ENCODE measurements at places on chromosomes 5 and 9.

DNA sequence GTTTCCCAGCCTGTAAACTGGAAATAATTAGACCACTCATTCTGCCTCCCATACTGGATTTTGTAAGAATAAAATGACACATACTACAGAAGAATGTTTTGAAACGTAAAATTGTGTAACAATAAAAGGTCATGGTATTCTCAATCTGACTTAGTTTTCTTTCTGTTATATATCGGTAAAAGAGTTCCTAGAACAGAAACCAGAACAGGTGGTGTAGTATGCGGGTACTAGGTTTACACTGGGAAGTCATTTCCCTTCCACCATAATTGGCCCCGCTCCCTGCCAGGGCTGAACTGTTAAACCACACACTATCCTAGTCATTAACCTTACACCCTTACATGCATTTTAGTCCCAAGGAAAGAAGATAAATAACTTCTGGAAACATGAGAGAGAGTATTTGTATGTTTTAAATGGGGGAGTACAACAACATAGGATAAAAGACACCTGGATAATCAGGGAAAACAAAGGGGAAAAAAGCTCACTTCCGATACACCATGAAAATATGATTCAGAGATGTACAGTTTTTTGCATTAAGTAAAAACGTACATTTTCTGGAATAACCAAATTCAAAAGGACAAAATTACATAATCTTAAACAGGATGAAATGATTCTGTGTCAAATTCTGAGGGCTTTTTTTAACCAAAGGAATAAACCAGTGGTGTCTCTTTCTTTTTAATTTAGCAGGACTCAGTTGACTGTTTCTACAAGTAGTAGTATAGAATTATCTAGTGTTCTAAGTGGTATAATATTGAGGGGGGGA lies 199.7 kb downstream of the GLIS3 start:
- no peak for DNase-seq

DNA sequence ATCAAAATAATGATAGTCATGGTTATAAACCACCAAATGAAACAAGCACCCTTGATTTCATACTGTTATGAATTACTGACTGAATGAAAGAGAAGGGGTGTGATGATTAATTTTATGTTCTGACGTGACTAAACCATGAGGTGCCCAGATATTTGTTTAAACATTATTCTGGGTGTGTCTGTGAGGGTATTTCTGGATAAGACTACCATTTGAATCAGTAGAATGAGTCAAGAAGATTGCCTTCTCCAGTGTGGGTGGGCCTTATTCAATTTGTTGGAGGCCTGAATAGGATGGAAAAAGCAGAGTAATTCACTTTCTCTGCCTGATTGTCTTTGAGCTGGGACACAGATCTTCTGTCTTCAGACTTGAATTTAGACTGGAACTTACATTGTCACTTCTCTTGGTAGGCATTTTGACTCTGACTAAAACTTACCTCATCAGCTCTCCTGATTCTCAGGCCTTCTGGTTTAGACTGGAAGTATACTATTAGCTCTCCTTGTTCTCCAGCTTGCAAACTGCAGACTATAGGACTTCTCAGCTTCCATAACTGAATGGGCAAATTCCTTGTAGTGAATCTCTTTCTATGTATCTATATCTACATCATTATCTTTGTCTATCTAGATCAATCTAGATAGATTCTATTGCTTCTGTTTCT lies 321.9 kb upstream of the TARS1 start:
- no peak for DNase-seq

- DNase-seq: no peak
Measured at GRCh38 chr5:129820-130219, 37.9 kb downstream of the PLEKHG4B start.

DNA sequence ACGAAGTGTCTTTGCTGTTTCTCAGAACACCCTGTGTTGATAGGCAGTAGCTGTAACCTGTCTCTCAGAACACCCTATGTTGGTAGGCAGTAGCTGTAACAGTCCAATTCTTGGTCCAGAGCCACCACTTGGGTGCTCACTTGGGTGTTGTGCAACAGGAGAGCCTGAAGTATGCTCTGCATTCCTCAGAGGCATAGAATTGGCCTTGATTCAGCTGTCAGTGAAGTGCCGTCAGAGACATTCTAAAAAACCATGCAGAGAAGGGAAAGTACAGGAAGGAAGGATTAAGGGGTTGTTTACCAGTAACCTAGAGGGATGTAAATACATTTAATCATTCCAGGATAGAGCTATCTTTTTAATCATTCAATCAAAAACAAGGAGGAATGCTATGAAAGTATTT lies 231.2 kb downstream of the ARRDC3 start:
- DNase-seq: no peak

GRCh38 chr9:93235300-93235960 lies 51.5 kb downstream of the WNK2 start:
- peak; percentile 52 for DNase-seq

Measured in right kidney (tissue), 9 donors.